Nucleus accumbens (tissue), 56 donors: ENCODE measurements at places on chromosomes 3 and 15.

DNA sequence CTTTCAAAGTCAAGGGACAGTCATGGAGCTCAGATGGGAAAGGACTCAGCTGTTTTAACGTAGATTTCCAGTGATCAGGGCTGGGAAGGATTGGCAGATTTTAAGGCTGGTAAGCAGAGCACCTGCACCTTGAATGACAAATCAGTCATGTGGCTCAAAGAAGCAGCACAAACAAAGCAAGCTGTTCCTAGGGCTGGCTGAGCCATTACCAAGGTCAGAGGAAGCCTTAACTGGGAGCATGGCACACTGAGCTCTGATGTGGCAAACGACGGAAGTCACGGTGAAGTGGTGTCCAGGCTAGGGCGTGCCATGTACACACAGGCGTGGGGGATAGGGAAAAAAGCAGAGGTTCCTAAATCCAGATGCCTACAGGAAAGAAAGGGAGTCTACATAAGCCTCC lies 84.6 kb upstream of the PFN2 start:
- DNase-seq, result no peak

GRCh38 chr15:99550077-99550476 lies 15.7 kb upstream of the MEF2A start:
- no peak for DNase-seq

- DNase-seq, result no peak
These were observed 471.6 kb downstream of the TUSC7 start for GRCh38 chr3:117181222-117181621.

DNA sequence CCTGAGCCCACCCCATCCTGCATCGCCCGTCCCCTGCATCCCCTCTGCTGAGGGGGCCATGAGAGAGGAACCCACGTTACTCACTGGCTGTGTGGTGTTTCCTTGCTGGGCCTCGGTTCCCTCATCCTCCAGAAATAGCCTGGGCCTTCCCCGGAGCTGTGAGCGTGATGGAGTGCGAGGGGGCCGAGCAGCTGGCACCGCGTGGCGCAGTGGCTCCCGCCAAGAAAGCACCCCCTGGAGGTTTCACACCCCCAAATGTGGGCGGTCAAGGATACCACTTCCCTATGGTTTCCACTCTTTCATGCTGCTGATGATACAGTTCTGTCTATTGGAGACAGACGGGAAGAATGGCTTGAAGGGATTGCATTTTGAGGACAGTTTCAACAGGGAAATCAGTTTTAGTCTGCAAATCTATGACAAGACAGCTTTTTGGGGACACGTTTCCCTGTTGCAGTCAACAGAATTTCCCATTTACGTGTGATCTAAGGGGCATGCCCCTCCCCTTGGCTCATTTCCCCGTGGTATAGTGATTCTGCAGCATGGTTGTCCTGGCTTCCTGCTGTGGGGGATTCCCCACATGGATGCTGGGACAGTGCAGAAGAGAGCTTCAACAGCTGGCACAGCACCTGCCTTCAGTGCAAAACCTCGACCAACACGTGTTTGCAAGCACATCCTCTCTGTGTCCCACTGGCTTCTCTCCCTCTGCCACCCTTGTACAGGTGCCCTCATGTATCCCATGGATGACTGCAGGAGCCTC lies 377.5 kb downstream of the LRTM1 start:
- DNase-seq, result no peak

DNA sequence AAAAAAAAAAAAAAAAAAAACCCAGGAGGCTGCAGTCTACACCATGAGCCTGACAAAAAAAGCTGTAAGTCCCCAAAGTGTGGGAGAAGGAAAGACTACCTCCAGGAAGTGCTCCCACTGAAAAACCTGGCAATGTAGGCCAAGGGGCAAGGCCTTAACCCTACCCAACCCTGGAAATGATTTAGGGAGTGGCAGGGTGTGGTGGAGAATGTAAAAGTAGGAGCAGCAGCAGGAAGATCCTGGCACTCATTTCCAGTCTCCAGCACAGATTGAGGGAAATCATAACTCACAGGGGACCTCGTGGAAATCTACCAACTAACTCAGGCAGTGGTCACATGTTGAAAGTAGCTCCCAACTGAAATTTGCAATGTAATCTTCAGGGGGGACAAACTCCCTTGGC lies 839.5 kb downstream of the EPHA3 start:
- DNase-seq, result no peak
